Panc1 (cell line): ENCODE measurements at places on chromosomes 3 and 15. TPM values are rescaled to one million over a fixed set of nuclear protein-coding genes. Genes with fewer than 3 reads are reported as not detected.

- H3K4me1 ChIP-seq, result no peaks in the 10 kb centered on the region
- peaks cover 71% of the 10 kb centered on the region for H3K36me3 ChIP-seq
- H3K4me3 ChIP-seq, result no peak overlapping the region
- H3K27me3 ChIP-seq, result no peaks in the 10 kb centered on the region
- no peak overlapping the region for H3K27ac ChIP-seq
Measured at GRCh38 chr15:69444686-69445085, 7.9 kb upstream of the RPLP1 start.

DNA sequence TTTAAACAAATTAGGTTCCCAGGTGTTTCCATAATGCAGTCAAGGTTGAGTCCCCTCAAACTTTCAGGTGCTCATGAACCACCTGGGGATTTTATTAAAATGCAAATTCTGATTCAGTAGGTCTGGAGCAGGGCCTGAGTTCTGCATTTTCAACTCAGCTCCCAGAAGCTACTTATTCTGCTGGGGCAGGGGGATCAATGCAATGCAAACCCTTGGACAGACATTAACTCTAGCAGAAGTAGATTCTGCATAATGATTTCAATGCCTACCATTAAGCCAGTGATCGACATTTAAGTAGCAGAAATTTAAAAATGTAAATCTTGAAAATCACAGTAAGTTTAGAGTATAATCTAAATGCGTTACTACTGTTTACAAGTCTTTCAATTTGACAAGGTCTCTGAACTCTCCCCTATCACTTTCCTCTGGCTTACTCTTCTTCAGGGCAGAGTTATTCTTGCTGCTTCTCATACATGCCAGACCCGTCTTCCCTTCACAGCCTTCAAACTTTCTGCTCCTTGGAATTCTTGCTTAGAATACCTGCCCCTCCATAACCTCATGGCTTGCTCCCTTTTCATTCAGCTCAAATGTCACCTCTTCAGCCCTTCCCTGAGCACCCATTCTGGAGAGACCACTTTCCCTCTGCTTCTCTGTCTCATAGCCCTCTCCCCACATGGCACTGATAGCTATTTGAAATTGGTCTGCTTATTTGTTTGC is 19.3 kb upstream of the DPPA4 start:
- DNase-seq, result no peak
- no peak overlapping the region for H3K4me3 ChIP-seq
- no peaks in the 10 kb centered on the region for H3K36me3 ChIP-seq
- no peaks in the 10 kb centered on the region for H3K27me3 ChIP-seq

DNA sequence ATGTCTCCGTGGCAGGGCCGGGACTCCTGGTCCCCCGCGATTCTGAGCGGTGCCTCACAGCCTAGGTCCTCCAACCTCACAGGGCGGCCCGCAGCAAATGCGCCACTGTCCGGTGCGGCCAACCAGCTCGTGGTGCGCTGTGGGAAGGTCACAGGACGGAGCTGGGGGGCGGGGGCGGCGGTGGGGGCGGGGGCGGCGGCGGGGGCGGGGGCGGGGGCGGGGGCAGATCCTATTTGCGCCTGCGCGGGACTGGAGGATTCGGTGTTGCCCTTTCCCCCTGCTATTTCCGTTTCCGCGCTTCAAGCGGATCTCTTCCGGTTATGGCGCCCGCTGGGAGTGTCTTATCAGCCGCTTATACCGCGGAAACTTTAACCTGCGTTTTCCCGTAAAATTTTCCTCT is 106.7 kb upstream of the SNRPN start:
- H3K27ac ChIP-seq, result no peak overlapping the region
- no peaks in the 10 kb centered on the region for H3K27me3 ChIP-seq
- H3K4me1 ChIP-seq, result no peaks in the 10 kb centered on the region
- DNase-seq, result no peak
- H3K4me3 ChIP-seq, result no peak overlapping the region

GRCh38 chr15:95565690-95566089 is 764.8 kb upstream of the NR2F2 start:
- H3K4me3 ChIP-seq, result no peak overlapping the region
- DNase-seq, result no peak
- no peaks in the 10 kb centered on the region for H3K27me3 ChIP-seq
- H3K36me3 ChIP-seq, result no peaks in the 10 kb centered on the region
- H3K27ac ChIP-seq, result no peak overlapping the region

DNA sequence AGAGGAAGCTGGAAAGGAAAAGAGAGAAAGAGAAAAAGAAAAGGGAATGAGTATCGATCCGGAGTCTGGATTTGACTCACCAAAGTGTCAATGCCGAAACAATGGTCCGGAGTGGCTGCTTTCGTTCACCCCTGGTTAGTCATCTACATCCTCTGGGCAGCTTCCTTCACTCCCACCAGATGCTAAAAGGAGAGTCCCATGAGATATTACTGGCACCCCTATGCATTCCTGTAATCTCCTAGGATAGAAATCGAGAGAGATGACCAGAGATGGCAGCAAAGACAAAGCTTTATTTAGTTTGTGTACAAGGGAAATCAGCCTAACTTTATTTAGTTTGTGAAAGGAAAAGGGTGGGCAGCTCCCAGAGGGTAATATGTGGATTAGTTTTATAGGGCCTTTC is 622.2 kb downstream of the ZPLD1 start:
- H3K4me3 ChIP-seq, result no peak overlapping the region
- no peak for DNase-seq
- no peak overlapping the region for H3K27ac ChIP-seq

DNA sequence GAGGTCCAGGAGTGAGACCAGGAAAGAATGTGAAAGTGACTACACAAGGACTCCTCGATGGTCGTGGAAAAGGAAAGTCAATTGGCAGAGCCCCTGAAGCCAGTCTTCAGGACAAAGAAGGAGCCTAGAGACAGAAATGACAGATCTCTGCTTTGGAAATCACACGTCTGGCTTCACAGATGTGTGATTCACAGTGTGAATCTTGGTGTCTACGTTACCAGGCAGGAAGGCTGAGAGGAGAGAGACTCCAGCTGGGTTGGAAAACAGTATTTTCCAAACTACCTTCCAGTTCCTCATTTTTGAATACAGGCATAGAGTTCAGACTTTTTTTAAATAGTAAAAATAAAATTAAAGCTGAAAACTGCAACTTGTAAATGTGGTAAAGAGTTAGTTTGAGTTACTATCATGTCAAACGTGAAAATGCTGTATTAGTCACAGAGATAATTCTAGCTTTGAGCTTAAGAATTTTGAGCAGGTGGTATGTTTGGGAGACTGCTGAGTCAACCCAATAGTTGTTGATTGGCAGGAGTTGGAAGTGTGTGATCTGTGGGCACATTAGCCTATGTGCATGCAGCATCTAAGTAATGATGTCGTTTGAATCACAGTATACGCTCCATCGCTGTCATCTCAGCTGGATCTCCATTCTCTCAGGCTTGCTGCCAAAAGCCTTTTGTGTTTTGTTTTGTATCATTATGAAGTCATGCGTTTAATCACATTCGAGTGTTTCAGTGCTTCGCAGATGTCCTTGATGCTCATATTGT is 6.0 kb downstream of the CCR2 start:
- no peak overlapping the region for H3K4me3 ChIP-seq
- DNase-seq, result no peak
- H3K4me1 ChIP-seq, result no peaks in the 10 kb centered on the region; the same call in 1 of the 2 replicates

DNA sequence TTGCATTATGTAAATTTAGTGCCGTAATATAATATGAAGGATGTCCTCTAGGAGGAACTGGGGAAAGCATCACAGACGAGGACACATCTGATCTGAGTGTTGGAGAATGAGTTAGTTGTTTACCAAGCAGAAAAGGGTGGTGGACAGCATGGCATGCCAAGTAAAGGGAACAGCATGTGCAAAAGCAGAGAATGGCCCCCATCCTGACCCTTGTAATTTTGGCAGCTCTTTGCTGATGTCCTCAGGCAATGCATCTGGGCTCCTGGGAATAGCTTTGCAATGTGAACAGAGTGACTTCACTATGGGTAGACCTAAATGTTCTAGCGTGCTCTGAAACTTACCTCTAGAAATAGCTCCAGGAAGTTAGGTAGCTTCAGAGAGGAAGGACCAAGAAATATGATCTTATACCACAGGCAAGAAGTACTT is 263.3 kb downstream of the LPP start:
- no peak overlapping the region for H3K4me3 ChIP-seq
- no peak overlapping the region for H3K27ac ChIP-seq
- no peak for DNase-seq
- 0 out of 2 replicates have a peak, but pooled peaks cover 6% of the 10 kb centered on the region for H3K4me1 ChIP-seq

DNA sequence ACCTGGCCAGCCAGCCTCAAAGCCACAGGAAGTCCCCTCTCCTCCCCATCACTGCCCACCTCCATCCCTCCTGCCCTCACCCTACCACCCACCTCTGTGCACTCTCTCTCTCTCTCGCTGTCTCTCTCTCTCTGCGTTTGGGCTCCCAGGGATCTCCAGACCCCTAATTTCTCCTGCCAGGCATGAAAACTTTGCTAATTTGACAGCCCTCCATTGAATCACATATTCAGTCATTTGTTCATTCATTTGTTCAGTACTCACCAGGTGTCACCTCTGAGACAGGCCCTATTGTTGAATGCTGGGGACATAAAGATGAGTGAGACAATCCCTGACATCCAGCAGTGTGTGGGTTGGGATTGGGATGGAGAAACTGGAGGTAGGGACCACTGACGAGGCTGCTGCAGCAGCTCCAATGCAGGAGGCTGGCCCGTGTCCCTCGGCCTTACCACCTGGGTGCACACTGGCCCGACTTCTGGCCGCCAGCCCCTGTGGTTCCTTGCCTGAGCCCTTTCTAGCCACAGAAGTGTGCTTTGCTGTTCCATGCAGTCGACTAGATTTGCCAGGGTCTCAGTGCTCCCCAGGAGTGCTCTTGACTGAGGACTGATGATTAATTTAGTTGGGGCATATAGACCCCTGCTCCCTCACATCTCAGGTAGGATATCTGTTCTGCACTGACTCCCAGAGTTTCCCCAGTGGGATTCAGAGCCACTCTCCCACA is 38.6 kb upstream of the TSEN2 start:
- peaks cover 29% of the 10 kb centered on the region for H3K4me1 ChIP-seq
- peak overlapping the region; percentile 98 for H3K27ac ChIP-seq
- DNase-seq, result no peak
- H3K4me3 ChIP-seq, result no peak overlapping the region

DNA sequence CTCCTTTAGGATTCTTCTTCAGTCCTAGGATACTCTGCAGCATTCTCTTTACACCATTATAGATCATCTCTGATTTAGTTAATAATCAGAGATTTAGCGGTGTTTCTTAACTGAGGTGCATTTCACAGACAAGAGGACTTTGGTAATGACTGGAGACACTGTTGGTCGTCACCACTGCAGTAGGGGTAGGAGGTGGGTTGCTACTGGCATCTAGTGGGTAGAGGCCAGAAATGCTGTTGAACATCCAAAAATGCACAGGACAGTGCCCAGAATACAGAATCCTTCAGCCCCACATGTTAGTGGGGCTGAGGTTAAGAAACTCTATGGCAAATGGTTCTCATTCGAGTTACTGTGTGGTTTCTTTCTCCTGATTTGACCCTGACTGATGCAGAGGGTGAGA is 80.4 kb upstream of the LMCD1 start:
- H3K36me3 ChIP-seq, result no peaks in the 10 kb centered on the region
- no peak for DNase-seq
- no peak overlapping the region for H3K27ac ChIP-seq

DNA sequence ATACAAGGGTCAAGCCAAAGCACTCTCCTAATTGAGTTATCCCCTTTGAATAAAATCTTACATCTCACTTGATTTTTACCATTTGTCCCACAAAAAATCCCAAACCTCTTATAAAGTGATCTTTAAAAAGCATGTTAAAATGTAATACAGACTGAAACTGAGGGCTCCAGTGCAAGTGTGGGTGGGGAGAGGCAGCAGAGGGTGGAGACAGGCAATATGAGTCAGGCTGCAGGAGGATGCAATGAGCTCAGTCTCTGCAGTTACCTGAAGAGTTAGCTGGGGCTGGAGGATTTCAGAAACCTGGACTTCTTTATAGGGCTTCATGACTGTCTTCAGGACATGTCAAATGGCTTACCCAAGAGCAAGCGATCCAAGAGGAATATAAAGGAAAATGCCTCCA is 14.2 kb upstream of the COLQ start:
- no peak for DNase-seq
- no peaks in the 10 kb centered on the region for H3K36me3 ChIP-seq
- H3K4me1 ChIP-seq, result no peaks in the 10 kb centered on the region
- H3K4me3 ChIP-seq, result no peak overlapping the region
- H3K27ac ChIP-seq, result no peak overlapping the region

GRCh38 chr3:140343211-140344081 is 334.4 kb upstream of the TRIM42 start:
- H3K27ac ChIP-seq, result no peak overlapping the region
- no peak overlapping the region for H3K4me3 ChIP-seq
- H3K36me3 ChIP-seq, result no peaks in the 10 kb centered on the region
- H3K27me3 ChIP-seq, result peaks cover 3% of the 10 kb centered on the region; the same call in 1 of the 2 replicates

DNA sequence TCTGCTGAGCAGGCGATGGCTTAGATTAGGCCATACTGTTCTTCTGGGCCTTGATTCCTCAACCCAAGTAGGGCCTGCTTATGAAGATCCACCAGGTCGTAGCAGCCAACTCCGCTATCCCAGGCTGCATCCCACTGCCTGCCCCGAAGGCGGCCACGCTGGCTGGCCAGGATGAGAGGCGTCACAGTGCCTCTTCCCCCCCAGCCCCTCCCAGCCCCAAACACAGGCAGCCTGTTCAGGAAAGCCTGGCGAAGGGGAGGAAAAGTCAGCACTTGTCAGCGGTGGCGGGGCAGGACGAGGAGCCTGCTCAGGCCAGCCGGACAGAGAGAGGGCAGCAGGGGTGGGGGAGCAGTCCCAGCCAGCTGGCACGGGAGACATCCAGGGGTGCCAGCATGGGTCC is 11.2 kb downstream of the PTH1R start:
- no peak overlapping the region for H3K4me3 ChIP-seq
- no peak overlapping the region for H3K27ac ChIP-seq
- no peak for DNase-seq
- no peaks in the 10 kb centered on the region for H3K36me3 ChIP-seq

GRCh38 chr15:43184407-43185124 is 637 bp upstream of the CCNDBP1 start:
- no peaks in the 10 kb centered on the region; the same call in 1 of the 2 replicates for H3K36me3 ChIP-seq
- H3K4me3 ChIP-seq, result peak overlapping the region; percentile 99
- H3K4me1 ChIP-seq, result peaks cover 12% of the 10 kb centered on the region
- DNase-seq, result no peak

GRCh38 chr15:100692246-100692645 is 89.9 kb downstream of the ASB7 start:
- H3K27me3 ChIP-seq, result no peaks in the 10 kb centered on the region
- H3K36me3 ChIP-seq, result no peaks in the 10 kb centered on the region
- no peak overlapping the region for H3K4me3 ChIP-seq
- no peak for DNase-seq
- H3K4me1 ChIP-seq, result no peaks in the 10 kb centered on the region

- H3K36me3 ChIP-seq, result no peaks in the 10 kb centered on the region
- H3K27me3 ChIP-seq, result no peaks in the 10 kb centered on the region
- H3K27ac ChIP-seq, result no peak overlapping the region
- H3K4me3 ChIP-seq, result no peak overlapping the region
- H3K4me1 ChIP-seq, result no peaks in the 10 kb centered on the region; the same call in 1 of the 2 replicates
Measured at GRCh38 chr3:59856934-59857460, 807.2 kb upstream of the CFAP20DC start.

The PTX3 gene
- 2.1 TPM for total RNA-seq

The RTP3 gene
- not detected for total RNA-seq

The SKIL gene
- 94.2 TPM for total RNA-seq

The DLL4 gene
- total RNA-seq, result 0.31 TPM

The PRKCD gene
- total RNA-seq, result 14.0 TPM

The CCDC191 gene
- total RNA-seq, result 5.6 TPM

The ANKRD63 gene
- 0.72 TPM for total RNA-seq

The PIAS1 gene
- total RNA-seq, result 44.5 TPM

The CHRFAM7A gene
- 11.5 TPM for total RNA-seq

The KCNMB2 gene
- not detected for total RNA-seq
